ENCODE measurements at places on chromosomes 6 and 20.

- peak; percentile 5 for DNase-seq
Observed at GRCh38 chr20:43840382-43841070, 74.1 kb upstream of the TOX2 start.

GRCh38 chr20:63112491-63113219 is 103.3 kb downstream of the YTHDF1 start:
- no peak for DNase-seq

DNA sequence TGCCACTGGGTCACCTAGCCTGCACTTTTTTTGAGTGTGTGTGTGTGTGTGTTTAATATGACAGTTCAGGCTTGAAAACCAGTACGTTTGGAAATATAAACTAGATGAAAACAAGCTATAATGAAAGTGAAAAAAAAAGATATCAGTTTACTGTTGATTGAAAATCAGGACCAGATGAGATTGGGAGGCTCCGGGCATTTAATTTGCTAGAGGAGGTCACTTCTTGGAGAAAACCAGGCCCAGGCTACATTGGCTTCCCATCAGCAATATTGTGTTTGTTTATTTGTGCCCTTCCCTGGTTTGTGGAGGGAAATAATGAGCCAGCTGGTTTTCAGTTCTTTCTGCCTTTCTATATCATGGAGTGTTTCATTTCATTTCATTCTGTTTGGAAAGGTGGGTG is 246.6 kb upstream of the JAG1 start:
- DNase-seq, result no peak

DNA sequence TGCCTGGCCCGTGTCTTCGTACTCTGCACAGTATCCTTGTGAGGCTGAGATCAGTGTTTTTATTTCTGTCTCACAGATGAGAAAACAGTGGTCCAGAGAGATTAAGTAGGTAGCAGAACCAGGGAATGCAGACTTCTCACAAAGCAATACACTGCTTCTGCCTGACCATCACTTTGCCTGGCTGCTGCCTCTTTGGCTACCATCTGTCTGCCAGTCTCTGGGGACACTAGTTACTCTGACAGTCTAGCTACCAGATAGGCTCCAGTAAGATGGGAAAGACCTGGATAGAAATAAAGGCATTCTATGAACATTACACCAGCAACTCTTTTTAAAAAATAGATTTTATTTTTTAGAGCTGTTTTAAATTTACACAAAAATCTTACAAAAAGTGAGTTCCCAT is 96.9 kb downstream of the PHACTR3 start:
- no peak for DNase-seq

- DNase-seq, result no peak
Observed at GRCh38 chr6:45678285-45678607, 300.5 kb upstream of the SUPT3H start.

DNA sequence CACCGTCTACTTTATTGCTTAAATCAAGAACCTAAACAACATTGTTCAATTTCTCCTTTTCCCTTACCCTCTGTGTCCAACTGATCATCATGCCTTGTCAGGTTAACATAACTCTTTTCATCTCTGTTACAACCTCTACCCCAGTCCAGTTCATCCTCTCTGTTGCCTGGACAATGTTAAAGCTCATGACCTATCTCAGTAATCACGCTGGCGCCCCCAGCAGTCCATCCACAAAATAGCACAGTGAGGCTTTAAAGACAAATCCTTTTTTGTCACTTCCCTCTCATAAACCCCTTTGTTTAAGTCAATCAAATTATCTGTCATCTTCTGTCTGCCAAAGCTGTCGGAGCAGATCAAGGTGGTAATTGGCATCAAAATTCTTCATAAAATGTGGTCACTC is 140.1 kb downstream of the QKI start:
- DNase-seq, result peak; percentile 27

DNA sequence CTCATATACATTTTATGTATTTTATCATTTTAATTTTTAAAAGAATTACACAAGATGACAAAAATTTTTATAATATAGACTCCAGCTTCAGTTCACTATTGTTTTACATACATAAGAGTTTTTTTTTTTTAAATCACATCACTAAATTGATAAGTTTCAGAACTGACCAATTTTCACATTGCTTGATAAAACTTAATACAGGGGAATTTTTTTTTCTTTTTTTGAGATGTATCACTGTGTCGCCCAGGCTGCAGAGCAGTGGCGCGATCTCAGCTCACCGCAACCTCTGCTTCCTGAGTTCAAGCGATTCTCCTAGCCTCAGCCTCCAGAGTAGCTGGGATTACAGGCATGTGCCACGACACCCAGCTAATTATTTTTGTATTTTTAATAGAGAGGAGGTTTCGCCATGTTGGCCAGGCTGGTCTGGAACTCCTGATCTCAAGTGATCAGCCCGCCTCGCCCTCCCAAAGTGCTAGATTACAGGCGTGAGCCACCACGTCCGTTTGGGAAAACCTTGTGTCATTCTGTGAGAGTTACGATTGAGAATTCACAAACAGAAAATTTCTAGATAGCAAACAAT is 36.6 kb upstream of the BTN3A2 start:
- DNase-seq, result no peak

DNA sequence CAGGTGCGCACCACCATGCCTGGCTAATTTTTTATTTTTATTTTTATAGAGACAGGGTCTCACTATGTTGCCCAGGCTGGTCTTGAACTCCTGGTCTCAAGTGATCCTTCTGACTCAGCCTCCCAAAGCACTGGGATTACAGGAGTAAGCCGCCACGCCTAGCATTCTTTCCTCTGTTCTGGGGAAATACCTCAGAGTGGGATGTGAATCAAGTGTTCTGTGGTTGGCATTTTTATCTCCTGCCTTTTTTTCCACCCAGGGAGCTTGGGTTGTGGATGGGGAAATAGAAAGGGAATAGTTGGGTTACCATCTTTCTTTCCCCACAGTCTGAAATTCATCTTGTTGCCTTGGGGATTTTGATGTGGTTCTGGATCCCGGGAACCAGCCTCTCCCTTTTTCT is 24.1 kb downstream of the TFAP2C start:
- DNase-seq, result no peak

- DNase-seq, result no peak
Observed at GRCh38 chr6:24909241-24910216, 26.2 kb downstream of the RIPOR2 start.

DNA sequence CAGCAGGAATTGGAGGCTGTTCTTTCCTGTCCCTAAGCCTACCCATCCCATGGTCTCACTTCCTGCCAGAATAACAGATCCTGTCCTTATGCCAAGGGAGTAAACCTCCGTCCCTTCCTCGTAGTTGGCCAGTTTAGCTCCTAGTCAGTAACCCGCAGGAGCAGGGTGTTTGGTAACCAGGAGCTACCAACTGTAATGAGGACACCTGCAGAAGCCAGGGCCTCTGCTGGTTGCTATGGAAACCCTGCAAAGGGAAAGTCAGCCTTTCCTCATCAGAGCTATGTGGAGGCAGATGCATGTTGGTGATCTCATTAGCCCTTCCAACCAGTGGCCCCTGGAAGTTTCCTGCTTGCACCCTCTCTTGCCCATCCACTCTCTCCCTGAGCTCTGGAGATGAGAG is 368.2 kb upstream of the SULF2 start:
- DNase-seq, result no peak

DNA sequence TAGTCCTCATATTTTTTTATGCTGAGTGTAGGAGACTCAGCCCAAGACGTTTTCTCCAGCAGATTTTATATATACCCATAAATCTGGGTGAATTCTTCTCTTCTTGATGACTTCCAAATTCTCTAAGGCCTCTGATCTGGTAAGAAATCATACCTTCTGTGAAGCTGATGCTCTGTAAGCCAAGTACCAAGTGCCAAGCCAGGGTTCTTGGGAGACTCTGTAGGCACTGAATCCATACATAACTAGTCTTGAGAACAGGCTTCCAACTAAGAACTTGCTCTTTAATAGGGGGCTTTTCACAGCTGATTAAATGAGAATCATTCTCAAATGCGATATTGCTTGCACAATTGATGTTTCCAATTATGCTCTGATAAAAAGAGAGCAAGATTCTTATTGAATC is 87.6 kb downstream of the PRKN start:
- no peak for DNase-seq

GRCh38 chr6:111583986-111584385 is 21.7 kb downstream of the TRAF3IP2 start:
- no peak for DNase-seq

GRCh38 chr20:17557675-17558006 is 12.2 kb upstream of the DSTN start:
- DNase-seq, result no peak

- no peak for DNase-seq
Observed at GRCh38 chr20:59912609-59913008, 20.8 kb downstream of the SYCP2 start.

- DNase-seq, result no peak
Observed at GRCh38 chr6:125201961-125202729, 48.6 kb downstream of the TPD52L1 start.

- no peak for DNase-seq
Observed at GRCh38 chr6:40606526-40606925, 19.4 kb upstream of the LRFN2 start.

GRCh38 chr20:20664795-20665589 is 47.5 kb downstream of the RALGAPA2 start:
- no peak for DNase-seq

DNA sequence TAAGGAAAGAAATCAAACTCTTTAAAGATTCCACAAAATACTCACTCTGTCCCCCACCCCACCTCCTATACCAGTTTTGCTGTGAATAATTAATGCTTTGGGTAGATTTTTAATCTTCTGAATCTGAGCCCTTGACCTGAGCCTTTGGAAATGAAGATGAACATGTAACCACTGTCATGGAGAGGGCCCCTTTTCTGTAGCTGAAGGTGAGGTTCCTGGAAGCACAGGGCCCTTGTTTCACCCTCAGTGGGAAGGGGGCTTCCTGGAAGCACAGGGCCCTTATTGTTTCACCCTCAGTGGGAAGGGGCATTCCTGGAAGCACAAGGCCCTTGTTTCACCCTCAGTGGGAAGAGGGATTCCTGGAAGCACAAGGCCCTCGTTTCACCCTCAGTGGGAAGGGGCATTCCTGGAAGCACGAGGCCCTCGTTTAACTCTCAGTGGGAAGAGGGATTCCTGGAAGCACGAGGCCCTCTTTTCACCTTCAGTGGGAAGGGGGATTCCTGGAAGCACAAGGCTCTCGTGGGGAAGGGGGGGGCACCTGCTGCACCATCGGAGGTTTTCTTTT is 75.7 kb downstream of the DACT2 start:
- no peak for DNase-seq

GRCh38 chr20:35200267-35200666 is 26.2 kb upstream of the MMP24 start:
- DNase-seq, result no peak

DNA sequence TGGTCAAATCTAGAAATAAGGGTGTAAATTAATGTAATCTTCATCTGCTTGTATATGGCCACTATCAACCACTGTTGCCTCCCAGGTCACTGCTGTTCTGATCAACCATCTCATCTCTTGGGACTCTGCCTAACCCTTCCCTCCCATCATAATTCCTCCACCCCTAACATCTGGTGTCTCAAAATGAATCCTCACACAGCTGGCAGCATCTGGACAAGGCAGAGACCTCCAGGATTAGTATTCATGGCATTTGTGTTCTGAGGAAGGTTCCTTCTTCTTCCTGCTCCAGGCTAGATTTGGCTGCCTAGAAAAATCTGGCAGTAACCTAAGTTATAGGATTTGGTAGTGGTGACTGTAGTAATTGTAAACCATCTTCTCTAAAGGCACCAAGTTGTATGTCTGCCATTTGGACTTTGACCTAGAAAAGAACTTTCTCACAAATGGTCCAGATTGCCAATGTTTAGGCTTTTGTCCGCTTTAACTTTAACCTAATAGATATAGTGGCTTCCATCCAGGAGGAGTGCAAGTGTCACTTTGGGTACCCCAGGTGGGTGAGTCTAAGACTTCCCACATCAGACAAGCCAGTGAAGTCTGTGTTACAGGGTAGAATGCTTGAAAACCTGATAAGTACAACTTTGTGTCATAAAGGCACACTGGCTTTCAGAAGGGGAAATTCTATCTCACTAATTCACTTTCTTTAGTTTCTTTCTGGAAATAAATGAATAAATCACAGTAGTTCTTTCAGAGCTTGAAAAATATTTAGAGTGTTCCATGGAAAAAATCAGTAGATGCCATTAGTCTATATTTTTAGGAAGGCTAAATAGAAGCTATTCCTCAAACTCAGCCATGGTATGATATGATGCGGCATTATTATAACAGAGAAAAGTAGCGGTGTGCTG is 3.0 kb upstream of the PHACTR2 start:
- DNase-seq, result no peak

GRCh38 chr20:63955281-63955826 is 862 bp downstream of the UCKL1 start:
- DNase-seq, result no peak

DNA sequence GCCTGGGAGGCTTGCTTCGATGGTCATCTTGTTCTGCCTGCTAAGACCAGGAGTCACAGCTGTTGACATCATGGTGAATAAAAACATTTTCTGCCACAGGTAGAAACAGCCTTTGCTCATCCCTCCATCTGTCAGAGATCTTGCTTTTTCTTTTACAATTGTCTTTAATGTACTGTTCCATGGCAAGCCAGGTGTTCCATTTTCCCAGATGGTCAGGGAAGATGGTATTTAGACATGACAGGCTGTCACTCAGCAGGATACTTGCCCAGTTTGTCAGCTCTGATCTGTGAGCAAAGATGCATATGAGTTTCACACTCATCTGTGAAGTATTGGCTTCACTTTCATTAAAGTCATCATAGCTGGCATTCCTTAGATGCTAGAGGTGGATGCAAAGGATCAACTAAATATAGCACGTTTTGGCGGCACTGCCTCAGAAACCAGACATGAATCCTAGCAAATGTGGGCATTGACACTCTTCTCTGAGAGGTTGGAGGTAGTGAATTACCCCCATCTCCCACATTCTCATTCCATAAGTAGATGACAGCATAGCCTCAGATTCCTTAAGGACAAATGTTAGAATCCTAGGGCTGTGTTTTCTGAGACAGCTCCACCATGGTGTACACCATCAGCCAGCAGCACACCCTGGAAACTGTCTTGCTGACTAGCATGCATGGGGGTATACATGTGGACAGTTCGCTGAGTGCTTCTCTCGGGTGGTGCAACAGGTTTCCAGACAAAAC is 4.2 kb downstream of the SSTR4 start:
- DNase-seq, result no peak

DNA sequence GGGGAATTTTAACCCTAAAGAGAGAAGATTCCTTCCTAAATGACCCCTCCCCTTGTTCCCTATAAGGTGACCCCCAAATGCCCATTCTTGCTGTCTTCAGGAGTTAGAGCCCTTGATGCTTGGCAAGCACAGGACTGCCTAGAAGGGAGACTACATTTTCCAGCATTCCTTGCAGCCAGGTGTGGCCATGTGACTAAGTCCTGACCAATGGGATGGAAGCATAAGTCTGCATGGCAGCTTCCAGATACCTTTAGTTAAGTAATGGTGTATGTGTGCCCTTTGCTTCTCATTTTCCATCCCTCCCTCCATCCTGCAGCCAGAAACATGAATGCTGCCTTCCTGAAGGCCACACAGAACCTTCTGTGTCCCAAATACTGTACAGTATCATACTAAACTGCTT is 5.5 kb downstream of the BFSP1 start:
- no peak for DNase-seq
